ENCODE measurements at places on chromosomes 4 and X.

DNA sequence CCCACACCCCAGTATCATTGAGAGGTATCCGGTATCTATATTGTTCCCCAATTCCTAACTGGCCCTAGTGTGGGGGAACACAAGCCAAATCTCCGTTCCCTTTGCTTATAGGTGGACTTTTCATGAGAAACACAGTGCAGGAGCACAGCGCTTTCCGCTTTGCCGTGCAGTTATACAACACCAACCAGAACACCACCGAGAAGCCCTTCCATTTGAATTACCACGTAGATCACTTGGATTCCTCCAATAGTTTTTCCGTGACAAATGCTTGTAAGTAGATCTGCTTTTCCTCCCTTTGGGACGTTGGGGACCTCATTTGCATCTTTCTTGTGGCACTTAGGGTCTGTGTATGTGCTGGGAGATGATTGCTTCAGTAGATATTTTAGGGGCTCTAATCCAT is 1.6 kb downstream of the GRIA3 start:
- no peak for DNase-seq

- no peak for DNase-seq
Observed at GRCh38 chr4:14264437-14264836, 636.9 kb upstream of the BOD1L1 start.

DNA sequence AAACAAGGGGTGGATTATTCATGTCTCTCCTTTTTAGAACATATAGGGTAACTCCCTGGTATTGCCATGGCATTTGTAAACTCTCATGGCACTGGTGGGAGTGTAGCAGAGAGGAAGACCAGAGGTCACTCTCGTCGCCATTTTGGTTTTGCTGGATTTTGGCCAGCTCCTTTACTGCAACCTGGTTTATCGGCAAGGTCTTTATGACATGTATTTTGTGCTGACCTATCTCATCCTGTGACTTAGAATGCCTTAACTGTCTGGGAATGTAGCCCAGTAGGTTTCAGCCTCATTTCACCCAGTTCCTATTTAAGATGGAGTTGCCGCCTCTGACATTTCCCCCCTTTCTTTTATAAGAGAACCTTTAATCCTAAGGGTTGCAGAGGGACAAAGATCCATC is 45.8 kb downstream of the MGST2 start:
- DNase-seq, result no peak

- no peak for DNase-seq
Observed at GRCh38 chrX:150014525-150014924, 76.2 kb upstream of the EOLA2 start.

DNA sequence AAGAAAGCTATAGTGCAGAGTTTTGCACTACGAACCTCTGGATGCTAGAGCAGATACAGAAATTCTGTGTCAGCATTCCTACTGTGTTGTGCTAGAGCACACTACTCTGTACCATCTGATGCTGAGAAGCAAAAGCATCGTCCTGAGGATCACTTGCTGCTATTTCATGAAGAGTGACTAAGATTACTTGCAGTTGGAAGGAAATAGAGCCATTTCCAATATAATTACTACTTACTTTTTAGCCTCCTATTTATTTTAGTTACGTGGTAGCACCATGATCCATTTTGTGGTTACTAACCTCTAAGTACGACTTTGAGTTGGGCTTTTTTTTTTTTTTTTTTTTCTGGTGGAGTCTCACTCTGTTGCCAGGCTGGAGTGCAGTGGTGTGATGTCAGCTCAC is 226.7 kb downstream of the PALLD start:
- no peak for DNase-seq

DNA sequence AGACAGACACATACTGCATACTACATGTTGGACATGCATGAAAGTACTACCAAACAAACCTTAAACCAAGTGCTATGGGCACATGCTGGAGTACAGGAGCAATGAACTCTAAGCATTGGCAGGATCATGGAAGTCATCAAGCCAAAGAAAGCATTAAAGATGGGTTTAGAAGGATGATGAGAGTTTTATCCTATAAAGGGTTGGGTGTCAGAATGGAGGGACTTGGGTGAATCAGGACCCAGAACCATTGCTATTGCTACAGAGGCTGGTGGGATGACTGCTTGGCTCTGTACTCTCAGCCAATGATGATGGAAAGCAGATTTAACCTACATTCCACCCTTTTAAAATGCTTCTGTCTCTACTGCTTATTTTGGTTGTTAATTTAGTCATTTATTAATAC is 233.9 kb upstream of the EDA2R start:
- no peak for DNase-seq

- no peak for DNase-seq
Observed at GRCh38 chrX:65589304-65589703, 54.7 kb upstream of the LAS1L start.

All from lower lobe of right lung (tissue), 2 donors.